ENCODE measurements at places on chromosomes 11 and 22.

DNA sequence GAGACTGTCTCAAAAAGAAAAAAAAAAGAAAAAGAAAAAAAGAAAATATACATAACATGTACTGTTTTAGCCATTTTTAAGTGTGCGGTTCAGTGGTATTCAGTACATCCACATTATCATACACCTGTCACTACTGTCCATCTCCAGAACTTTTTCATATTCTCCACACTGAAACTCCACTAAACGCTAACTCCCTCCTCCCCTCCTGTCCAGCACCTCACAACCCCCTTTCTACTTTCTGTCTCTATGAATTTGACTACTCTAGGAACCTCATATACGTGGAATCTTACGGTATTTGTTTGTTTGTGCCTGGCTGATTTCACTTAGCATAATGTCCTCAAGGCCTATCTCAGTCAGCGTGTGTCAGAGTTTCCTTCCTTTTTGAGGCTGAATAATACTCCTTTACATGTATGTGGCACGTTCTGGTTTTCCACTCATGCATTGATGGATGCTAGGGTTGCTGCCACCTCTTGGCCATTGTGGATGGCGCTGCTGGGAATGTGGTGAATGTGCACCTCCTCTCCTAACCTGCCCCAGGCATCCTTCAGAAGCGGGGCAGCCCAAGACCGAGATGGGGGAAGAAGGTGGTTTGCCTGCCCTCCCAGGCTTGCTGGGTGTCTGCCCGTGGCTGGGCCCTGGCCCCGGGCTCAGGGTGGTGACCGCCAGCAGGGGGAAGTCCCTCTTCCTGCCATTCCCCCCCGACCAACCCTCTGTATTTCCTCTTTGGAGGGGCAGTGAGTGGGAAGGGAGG, 60.5 kb downstream of the BCR start:
- no peak for DNase-seq

DNA sequence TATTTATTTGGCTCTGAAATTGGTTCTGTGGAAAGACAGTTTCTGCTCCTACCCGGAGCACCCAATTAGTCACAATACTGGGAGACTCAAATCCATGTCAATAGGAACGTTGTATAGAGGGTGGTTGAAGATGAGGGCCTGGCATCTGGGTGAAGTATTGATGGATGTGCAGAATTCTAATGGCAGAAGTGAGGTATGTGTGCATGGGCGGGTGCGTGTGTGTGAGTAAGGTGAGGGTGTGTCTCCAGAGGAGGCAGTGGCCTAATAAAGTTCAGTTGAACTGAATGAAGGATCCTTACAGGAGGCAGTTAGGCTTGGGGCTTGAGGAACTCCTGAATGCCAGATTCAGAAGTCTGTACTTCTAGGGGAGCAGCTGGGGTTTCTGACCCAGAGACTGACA, 71.8 kb upstream of the B3GAT1 start:
- DNase-seq = no peak

GRCh38 chr11:47161134-47161854, 15.4 kb downstream of the ARFGAP2 start:
- DNase-seq = peak; percentile 45

DNA sequence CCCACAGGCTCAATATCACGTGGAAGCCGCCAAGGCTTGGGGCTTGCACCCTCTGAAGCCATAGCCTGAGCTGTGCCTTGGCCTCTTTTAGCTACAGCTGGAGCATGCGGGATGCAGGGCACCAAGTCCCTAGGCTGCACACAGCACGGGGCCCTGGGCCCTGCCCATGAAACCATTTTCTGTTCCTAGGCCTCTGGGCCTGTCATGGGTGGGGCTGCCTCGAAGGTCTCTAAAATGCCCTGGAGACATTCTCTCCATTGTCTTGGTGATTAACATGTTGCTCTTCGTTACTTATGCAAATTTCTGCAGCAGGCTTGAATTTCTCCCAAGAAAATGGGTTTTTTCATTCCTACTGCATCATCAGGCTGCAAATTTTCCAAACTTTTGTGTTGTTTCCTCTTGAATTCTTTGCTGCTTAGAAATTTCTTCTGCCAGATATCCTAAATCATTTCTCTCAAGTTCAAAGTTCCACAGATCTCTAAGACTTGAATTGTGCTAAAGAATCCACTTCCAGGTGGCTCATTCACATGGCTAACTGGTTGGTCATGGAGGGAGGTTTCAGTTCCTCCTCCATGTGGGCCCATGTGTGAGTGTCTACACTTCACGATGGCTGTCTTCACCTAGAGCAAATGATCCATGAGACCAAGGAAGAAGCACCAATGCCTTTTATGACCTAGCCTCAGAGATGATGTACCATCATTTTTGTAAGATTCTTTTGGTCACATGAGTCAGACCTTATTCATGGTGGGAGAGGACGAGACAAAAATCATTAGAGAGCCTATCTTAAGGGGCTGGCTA, 7.4 kb upstream of the CREBZF start:
- DNase-seq = no peak

DNA sequence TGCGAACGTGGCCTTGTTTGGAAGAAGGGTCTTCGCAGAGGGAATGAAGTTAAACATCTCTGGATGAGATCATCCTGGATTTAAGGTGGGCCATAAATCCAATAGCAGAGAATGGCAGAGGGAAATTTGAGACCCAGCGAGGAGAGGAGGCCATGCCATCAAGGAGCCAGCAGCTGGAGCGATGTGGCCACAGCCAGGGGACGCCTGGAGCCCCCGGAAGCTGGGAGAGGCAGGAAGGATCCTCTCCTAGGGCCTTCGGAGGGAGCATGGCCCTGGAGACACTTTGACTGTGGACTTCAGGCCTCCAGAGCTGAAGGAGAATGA, 22.1 kb downstream of the ANO1 start:
- DNase-seq = no peak

DNA sequence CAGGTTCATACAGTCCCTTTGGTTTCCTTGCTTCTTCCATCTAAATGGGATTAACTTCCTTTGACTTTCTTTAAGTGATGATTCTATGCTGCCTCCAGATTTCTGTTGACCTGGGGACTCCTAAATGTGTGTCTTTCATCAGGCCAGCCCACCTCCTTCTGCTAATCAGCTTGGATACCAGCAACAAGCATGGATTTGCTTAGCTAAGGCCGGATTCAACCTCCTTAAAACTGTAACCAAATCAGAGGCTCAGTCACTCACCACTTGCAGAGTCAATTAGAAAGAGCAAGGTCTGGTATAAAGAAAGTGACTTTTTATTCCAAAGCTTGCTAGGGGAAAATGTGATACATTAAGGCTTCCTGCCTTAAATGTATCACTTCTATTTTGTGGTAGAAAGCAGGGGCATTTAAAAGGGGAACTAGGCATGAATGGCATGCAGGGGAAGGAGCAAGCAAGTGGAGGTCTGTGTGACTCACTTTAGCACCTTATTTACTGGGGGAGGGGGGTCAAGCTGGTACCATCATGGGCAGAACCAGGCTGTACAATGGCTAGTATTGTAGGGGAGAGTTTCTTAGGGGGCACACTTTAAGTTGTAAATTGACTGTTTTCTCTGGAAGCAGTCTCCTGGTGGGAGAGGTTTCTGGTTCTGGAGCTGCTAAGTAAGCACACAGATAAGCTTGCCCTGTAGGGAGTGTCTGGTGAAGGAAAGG, 239.0 kb upstream of the PDGFD start:
- no peak for DNase-seq

GRCh38 chr11:11108026-11108425, 245.0 kb downstream of the CSNK2A3 start:
- DNase-seq = no peak

All from immature natural killer cell (primary cell).